Central memory CD8-positive, alpha-beta T cell (primary cell): ENCODE measurements at places on chromosomes 4 and X.
A peak's percentile ranks its signal among the peaks of the same experiment; 100 is the strongest.

DNA sequence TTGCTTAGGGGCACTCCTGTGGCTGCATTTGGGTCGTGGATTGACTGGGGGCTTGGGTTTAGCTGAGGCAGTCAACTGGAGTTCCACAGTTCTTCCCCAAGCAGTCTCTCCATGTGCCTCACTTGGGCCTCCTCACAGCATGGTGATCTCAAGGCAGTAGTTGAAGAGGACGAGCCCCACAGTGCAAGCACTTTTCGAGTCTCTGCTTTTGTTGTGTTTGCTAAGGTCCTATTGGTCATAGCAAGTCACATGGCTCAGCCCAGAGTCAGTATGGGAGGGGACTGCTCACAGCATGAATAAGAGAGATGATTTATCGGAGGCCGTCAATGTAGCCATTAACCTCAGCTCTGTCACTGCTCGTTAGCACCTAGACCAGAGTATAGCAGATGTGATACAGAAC lies 29.7 kb downstream of the BMX start:
- H3K4me3 ChIP-seq, result no peak overlapping the region
- H3K4me1 ChIP-seq, result no peaks in the 10 kb centered on the region
- peaks cover 2% of the 10 kb centered on the region for H3K36me3 ChIP-seq
- DNase-seq, result no peak
- no peak overlapping the region for H3K27ac ChIP-seq

DNA sequence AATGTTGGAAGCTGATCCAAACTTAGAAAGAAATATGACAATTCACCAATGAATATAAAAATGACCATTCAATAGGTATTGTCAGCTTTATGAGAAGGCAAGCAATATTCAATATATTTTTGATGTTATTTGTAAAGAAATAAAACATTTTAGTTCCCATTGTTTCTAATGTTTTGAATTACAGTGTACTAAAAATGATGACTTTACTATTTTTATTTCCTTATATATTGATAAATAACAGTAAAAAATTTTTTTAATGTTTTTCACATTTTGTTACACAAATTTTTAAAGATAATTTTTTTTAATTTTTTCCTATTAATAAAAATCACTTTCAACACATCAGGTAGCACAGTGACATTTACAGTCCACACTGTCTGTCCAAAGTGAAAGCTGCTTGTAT lies 565.5 kb upstream of the FAM241A start:
- no peaks in the 10 kb centered on the region for H3K4me1 ChIP-seq
- no peak for DNase-seq
- no peak overlapping the region for H3K27ac ChIP-seq
- H3K27me3 ChIP-seq, result no peaks in the 10 kb centered on the region
- no peak overlapping the region for H3K4me3 ChIP-seq

GRCh38 chr4:185774845-185775680 lies 36.9 kb downstream of the SORBS2 start:
- H3K27ac ChIP-seq, result no peak overlapping the region
- H3K4me1 ChIP-seq, result no peaks in the 10 kb centered on the region
- no peak for DNase-seq
- H3K27me3 ChIP-seq, result no peaks in the 10 kb centered on the region

DNA sequence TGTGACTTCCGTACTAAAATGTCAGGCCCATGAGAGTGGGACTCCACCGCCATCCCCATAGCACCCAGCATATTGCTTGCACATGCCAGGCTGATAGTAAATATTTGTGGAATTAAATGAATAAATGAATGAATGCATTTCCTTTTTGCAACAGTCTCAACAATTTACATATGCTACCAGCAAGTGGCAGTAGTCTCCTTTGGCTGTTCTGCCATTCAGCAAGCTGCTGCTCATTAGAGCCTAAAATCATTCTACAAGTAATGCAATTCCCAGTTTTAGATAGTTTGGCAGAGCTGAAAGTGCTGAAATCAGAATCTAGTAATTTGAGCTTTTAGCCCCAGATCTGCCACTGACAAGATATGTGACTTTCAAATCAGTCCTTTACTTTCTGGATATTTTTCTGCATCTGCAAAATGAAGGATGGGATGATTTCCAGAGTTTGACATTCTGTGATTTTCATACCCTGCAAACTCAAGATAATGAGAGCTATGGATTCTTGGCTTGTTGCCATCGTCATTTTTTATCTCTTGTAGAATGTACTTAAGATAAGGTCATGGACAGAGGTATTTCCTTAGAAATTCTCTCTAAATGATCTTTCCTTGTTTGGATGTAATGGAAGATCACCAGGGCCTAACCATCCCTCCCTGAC lies 35.7 kb upstream of the INTS6L start:
- H3K36me3 ChIP-seq, result no peaks in the 10 kb centered on the region
- H3K27me3 ChIP-seq, result no peaks in the 10 kb centered on the region
- no peak for DNase-seq
- no peak overlapping the region for H3K27ac ChIP-seq

GRCh38 chr4:146110871-146111485 lies 64.5 kb upstream of the LSM6 start:
- DNase-seq, result no peak
- peaks cover 34% of the 10 kb centered on the region for H3K27me3 ChIP-seq
- no peaks in the 10 kb centered on the region for H3K4me1 ChIP-seq
- H3K4me3 ChIP-seq, result no peak overlapping the region
- peaks cover 1% of the 10 kb centered on the region for H3K36me3 ChIP-seq

- peaks cover 38% of the 10 kb centered on the region for H3K36me3 ChIP-seq
- H3K27ac ChIP-seq, result no peak overlapping the region
- DNase-seq, result no peak
- no peak overlapping the region for H3K4me3 ChIP-seq
- H3K27me3 ChIP-seq, result no peaks in the 10 kb centered on the region
- H3K4me1 ChIP-seq, result peaks cover 18% of the 10 kb centered on the region
These were observed 19.6 kb downstream of the PIGG start for GRCh38 chr4:518569-519083.

DNA sequence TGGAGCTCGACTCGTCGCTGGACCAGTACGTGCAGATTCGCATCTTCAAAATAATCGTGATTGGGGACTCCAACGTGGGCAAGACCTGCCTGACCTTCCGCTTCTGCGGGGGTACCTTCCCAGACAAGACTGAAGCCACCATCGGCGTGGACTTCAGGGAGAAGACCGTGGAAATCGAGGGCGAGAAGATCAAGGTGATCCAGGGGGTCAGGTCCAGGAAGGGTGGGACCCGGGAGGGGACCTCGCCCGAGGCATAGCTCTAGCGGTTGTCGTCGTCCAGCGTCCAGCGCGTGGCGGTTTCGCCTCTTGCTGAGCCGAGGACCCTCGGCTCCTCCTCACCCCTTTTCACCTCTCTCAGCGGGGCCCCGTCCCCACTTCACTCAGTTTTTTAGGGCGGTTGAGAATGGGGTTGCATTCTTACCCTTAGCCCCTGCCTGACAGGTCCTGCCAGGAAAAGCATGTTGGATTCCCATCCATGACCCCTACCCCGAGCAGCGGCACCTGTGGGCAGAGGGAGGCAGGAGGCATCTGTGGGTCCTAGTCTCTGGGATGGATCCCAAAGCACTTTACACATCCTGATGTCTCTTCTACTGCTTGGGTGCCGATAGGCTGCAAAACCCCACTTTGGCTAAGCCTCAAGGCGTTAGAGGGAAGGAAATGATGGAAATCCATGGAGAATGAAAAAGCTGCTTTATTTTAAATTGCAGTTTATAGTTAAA lies 524 bp downstream of the RAB33A start:
- H3K36me3 ChIP-seq, result peaks cover 4% of the 10 kb centered on the region
- no peak for DNase-seq
- peaks cover 34% of the 10 kb centered on the region for H3K4me1 ChIP-seq
- no peaks in the 10 kb centered on the region for H3K27me3 ChIP-seq

- no peaks in the 10 kb centered on the region for H3K27me3 ChIP-seq
- DNase-seq, result no peak
- no peak overlapping the region for H3K27ac ChIP-seq
- peaks cover 9% of the 10 kb centered on the region for H3K4me1 ChIP-seq
- H3K4me3 ChIP-seq, result no peak overlapping the region
These were observed 118.2 kb downstream of the GPR143 start for GRCh38 chrX:9647431-9647830.

- H3K4me3 ChIP-seq, result no peak overlapping the region
- H3K27ac ChIP-seq, result no peak overlapping the region
- H3K27me3 ChIP-seq, result no peaks in the 10 kb centered on the region
- DNase-seq, result no peak
- no peaks in the 10 kb centered on the region for H3K36me3 ChIP-seq
These were observed 122.5 kb downstream of the NFKB1 start for GRCh38 chr4:102623622-102624021.

DNA sequence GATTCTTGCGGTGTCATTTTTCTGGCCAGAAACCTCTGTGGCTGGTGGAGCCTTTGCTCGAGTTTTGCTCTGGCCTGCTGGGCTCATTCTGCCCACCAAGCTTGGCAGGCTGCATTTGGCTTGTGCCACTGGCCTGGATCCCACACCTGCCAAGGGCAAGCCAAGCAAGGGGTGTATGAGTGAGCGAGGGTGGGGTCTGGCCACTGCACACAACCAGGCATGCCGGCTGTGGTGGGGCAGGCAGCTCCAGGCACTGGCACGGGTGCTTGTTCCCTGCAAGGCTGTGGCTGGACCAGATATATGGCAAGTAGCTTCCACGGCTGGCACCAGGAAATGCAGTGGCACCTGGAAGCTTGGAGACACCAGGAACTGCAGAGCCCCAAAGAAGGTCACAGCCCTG lies 68.6 kb upstream of the PPP3CA start:
- no peak overlapping the region for H3K27ac ChIP-seq
- no peak for DNase-seq
- H3K4me1 ChIP-seq, result peaks cover 53% of the 10 kb centered on the region
- H3K27me3 ChIP-seq, result peaks cover 8% of the 10 kb centered on the region

GRCh38 chr4:3312362-3312761 lies 19.5 kb downstream of the RGS12 start:
- H3K27ac ChIP-seq, result no peak overlapping the region
- no peak overlapping the region for H3K4me3 ChIP-seq
- H3K36me3 ChIP-seq, result no peaks in the 10 kb centered on the region
- no peaks in the 10 kb centered on the region for H3K27me3 ChIP-seq
- DNase-seq, result no peak

GRCh38 chrX:153704021-153704526 lies 16.3 kb downstream of the SLC6A8 start:
- H3K36me3 ChIP-seq, result peaks cover 4% of the 10 kb centered on the region
- H3K4me3 ChIP-seq, result no peak overlapping the region
- no peak for DNase-seq
- H3K27ac ChIP-seq, result no peak overlapping the region
- H3K4me1 ChIP-seq, result peaks cover 7% of the 10 kb centered on the region

- H3K27ac ChIP-seq, result no peak overlapping the region
- H3K4me1 ChIP-seq, result no peaks in the 10 kb centered on the region
- H3K27me3 ChIP-seq, result no peaks in the 10 kb centered on the region
- no peaks in the 10 kb centered on the region for H3K36me3 ChIP-seq
These were observed 582.6 kb downstream of the RAPGEF2 start for GRCh38 chr4:159685340-159686092.

DNA sequence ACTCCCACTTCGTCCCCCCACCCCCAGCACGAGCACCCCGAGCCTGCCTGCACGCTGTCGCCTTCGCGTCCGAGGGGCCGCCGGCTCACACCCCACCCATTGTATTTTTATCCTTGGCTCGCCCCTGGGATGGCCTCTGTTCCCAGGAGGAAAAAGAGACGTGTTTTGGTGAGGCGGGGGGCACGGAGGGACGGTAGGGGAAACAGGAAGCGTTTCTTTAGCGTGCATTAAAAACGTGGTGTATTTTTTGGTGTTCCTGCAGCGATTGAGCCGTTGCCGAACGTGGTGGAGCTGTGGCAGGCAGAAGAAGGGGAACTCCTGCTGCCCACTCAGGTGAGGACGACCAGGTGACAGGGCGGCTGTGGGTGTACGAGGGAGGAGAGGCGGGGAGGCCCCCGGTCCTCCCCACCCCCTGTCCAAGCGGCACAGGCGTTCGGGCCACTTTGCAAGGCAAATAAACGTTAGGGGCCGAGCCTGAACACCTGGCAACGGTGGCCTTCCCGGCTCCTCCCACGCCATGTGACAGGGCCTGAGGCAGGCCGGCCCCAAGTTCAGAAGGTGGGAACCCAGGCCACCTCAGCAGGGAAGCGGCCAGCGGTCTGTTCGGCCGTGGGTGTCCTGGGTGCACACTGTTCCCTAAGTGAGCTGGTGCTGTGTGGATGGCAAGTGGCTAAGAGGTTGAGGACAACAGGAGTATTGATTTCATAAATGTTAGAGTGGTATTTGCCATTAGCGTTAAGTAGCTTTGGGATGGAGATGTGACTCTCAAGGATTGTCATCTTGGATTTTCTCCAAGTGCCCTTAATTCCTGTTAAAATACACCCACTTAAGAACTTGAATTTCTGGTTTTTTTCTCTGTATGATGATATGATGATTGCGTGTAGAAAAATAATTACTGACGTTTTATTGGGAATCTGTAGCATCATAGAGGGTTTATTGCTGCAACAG lies 1.1 kb downstream of the TMEM131L start:
- H3K36me3 ChIP-seq, result peaks cover 17% of the 10 kb centered on the region
- peaks cover 55% of the 10 kb centered on the region for H3K4me1 ChIP-seq
- no peak for DNase-seq
- no peaks in the 10 kb centered on the region for H3K27me3 ChIP-seq

- H3K4me1 ChIP-seq, result peaks cover 9% of the 10 kb centered on the region
- H3K36me3 ChIP-seq, result no peaks in the 10 kb centered on the region
- H3K4me3 ChIP-seq, result peak overlapping the region; percentile 46
- no peak overlapping the region for H3K27ac ChIP-seq
- H3K27me3 ChIP-seq, result peaks cover 46% of the 10 kb centered on the region
These were observed 1.3 kb downstream of the PTPN13 start for GRCh38 chr4:86595426-86595805.

GRCh38 chr4:101279377-101279871 lies 67.9 kb downstream of the PPP3CA start:
- peak overlapping the region; percentile 52 for H3K27ac ChIP-seq
- H3K4me3 ChIP-seq, result no peak overlapping the region
- H3K36me3 ChIP-seq, result peaks cover 3% of the 10 kb centered on the region
- H3K4me1 ChIP-seq, result peaks cover 84% of the 10 kb centered on the region

- H3K36me3 ChIP-seq, result no peaks in the 10 kb centered on the region
- no peak for DNase-seq
- H3K27me3 ChIP-seq, result peaks cover 17% of the 10 kb centered on the region
- no peaks in the 10 kb centered on the region for H3K4me1 ChIP-seq
- no peak overlapping the region for H3K27ac ChIP-seq
These were observed 22.8 kb upstream of the IL3RA start for GRCh38 chrX:1313788-1314187.

DNA sequence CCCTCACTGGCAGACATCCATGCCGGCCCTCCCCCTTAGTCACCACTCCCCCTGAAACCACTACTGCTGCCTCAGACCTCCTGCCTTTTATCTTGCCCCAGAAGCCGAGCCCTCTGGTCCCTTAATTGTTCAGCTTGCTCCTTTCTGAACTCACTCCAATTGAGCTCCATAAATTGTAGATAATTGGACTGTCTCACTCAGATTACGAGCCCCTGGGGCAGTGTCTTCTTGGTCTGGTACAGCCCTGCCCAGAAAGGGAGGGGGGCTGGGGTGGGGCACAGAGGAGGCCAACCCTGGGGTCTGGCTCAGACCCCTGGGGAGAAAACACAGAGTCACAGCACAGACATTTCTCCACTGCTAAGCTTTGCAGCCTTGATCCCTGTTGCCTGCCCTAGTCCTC lies 39.4 kb downstream of the NALF2 start:
- H3K36me3 ChIP-seq, result no peaks in the 10 kb centered on the region
- H3K4me1 ChIP-seq, result peaks cover 10% of the 10 kb centered on the region
- H3K27ac ChIP-seq, result no peak overlapping the region
- H3K27me3 ChIP-seq, result peaks cover 19% of the 10 kb centered on the region
- no peak overlapping the region for H3K4me3 ChIP-seq
